Erythroblast (primary cell): ENCODE measurements at places on chromosomes 6 and 20.

- DNase-seq = no peak
Measured at GRCh38 chr6:35089216-35089934, 51.8 kb downstream of the TCP11 start.

DNA sequence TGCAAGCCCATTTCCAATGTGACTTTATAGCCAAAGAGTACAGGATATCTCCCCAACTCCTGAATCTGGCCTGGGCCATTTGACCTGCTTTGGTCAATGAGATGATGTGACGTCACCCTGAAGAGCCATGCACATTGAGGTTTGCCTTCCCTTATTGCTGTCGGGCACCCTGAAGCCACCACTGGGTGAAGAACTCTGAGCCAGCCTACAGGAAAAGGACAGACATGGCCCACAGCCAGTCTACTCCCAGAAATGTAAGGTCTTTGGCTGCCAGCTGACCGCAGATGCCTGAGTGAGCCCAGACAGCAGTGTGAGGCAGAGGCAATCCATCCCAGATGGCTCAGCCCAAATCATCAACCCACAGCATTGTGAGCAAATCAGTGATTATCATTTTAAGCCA, 3.7 kb upstream of the SYNDIG1 start:
- DNase-seq = no peak

- DNase-seq = peak; percentile 33
Measured at GRCh38 chr20:48761874-48762273, 65.9 kb downstream of the PREX1 start.

DNA sequence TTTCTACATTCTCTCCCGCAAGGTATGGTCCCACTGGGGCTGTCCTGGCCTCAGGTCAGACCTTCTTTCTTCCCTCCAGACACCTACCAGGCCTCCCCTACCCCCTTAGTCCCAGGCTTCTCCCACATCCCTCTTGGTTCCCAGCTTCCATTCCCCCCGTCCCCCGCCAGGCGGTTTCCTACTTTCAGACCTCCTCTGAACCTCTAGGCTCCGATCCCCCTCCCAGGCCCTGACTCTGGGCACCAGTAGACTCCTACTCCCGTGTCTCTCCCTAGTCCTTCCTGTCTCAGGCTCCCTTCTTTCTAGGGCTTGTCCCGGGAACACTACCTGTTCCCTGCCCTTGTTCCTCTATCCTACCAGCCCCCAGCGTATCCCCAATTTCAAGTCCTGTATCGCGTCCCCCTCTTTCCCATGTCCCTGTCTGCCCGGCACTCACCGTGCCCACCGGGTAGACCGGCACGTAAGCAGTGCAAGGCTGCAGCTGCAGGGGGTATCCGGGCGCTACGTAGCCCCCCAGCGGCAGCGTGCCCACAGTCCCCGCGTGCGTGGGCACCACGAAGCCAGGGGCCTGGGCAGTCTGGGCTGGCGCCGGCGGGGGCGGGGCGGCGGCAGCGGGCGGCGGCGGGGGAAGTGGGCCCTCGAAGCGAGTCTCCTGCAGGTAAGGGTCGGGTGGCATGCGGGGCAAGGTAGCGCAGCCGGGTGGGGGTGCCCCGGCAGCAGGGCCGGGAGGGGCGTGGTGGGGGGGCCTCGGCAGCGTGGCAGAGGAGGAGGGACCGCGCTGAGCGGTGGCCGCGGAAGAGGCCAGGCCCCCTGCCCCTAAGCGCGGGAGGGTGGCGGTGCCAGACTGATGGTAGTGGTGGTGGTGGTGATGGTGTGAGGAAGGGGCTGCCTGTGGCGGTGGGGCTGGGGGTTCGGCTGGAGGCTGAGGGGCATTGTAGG, 1.5 kb downstream of the PRRT1 start:
- DNase-seq = no peak

GRCh38 chr20:21050710-21051109, 55.4 kb downstream of the LINC00237 start:
- no peak for DNase-seq

DNA sequence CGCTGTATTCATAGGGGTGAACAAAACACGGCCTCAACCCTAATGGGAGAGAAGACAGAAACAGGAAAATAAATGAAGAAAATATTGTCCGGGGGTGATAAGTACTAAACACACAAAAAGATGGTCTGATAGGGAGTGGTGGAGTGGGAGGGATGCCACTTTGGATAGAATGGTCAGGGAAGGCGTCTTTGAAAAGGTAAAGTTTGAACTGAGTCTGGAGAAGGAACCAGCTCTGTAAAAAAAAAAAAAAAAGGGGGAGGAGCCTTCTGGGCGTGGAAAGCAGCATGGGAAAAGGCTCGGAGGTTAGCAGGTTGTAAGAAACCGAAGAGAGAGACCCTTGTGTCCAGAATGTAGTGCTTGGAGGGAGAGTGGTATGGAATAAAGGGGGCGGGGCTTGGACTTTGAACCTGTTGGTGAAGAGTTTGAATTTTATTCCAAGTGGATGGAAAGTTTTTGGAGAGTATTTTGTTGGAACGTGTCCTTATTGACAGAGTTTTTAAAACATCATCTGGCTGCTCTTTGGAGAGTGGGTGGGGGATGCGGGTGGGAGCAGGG, 1.8 kb downstream of the CHMP4B start:
- DNase-seq = peak; percentile 57

GRCh38 chr20:43603124-43603523, 12.4 kb downstream of the IFT52 start:
- no peak for DNase-seq

DNA sequence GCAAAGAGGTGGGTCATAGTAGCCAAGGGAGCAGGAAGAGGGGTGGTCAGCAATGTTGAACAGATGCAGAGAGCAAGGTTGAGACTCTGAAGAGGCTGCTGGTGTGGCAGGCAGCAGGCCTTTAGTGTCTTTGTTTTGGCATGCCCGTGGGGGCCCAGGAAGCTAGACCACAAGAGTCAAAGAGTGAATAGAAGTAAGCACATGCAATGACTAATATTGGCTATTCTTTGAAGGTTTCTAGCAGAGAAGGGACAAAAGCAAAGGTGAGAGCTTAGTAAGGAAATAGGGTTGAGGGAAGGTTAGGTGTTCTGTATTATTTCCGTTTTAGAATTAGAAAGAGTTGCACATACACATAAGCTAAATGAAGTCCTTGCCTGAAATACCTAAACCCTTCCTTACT, 18.8 kb downstream of the TDRD6 start:
- DNase-seq = no peak

- DNase-seq = no peak
Measured at GRCh38 chr6:119184008-119184648, 105.7 kb upstream of the FAM184A start.

- DNase-seq = no peak
Measured at GRCh38 chr20:59748619-59749191, 144.4 kb downstream of the PHACTR3 start.

DNA sequence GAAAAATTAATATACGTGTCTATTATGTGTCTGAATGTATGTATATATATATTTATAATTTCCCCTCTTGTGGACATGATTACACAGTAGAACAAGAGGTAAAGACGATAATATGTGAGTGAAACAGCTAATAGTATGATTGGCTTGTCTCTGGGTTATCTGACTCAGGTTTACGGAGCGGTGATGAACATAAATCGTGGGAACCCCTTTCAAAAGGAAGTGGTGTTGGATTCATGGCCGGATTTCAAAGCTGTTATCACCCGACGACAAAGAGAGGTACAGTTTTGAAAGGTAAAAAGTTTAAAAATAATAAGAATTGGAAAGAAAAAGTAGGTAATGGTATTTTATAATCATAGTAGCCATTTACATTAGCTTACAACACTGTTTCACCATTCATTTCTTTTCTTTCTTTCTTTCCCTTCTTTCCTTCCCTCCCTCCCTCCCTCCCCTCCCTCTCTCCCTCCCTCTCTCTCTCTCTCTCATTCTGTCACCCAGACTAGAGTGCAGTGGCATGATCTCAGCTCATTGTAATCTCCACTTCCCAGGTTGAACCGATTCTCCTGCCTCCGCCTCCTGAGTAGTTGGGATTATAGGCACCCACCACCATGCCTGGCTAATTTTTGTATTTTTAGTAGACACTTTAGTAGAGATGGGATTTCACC, 15.9 kb downstream of the GLYATL3 start:
- no peak for DNase-seq

GRCh38 chr20:13173201-13173600, 47.9 kb upstream of the ISM1 start:
- no peak for DNase-seq

- no peak for DNase-seq
Measured at GRCh38 chr20:53941680-53942471, 128.5 kb downstream of the BCAS1 start.

GRCh38 chr20:62493886-62494285, 18.1 kb upstream of the GATA5 start:
- DNase-seq = no peak

GRCh38 chr6:88599571-88599970, 363.8 kb downstream of the RNGTT start:
- no peak for DNase-seq

- DNase-seq = peak; percentile 61
Measured at GRCh38 chr6:143804835-143805239, 38.3 kb upstream of the LTV1 start.

DNA sequence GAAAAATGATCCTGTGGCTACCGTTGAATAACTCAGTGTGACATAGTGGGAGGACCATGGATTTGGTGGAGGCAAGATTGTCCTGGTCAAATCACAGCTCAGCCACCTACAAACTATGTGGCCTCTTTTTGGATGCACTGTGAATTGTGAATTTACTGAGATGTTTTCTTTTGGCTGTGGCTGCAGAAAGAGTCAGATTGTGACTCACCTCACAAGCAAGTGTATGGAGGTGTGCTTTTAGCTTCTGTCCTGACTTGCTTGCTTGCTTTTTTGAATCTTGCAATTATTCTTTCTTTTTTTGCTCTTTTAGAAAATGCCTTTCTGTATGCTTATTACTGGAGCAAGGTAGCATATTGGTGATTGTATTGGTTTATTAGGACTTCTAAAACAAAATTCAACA, 122.9 kb upstream of the FOXO3 start:
- no peak for DNase-seq

DNA sequence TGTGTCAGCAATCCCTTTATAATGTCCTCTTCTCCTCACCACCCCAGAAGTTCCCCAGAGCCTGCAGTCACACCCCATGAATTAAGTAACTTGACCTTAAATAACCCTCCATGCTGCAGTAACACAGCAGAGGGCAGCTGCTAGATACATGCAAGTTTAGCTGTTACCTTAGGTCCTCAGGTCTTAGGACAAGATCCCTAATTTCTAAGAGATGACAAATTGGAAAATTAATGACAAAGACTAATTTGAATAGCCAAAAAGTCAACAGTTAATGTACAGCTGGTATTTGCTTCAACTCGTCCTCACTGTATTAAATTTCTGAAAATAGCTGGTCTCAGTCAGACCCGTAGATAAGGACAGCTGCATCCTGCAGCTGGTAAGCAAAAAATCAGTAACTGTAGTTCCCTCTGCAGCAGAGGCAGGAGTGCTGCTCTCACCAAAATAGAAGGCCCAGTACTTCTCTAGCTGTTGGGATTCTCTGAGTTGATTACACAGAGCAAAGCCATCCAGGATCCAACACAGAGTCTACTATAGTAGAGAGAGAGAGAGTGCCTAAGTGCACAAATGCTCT, 62.4 kb downstream of the TNFRSF21 start:
- peak; percentile 71 for DNase-seq

DNA sequence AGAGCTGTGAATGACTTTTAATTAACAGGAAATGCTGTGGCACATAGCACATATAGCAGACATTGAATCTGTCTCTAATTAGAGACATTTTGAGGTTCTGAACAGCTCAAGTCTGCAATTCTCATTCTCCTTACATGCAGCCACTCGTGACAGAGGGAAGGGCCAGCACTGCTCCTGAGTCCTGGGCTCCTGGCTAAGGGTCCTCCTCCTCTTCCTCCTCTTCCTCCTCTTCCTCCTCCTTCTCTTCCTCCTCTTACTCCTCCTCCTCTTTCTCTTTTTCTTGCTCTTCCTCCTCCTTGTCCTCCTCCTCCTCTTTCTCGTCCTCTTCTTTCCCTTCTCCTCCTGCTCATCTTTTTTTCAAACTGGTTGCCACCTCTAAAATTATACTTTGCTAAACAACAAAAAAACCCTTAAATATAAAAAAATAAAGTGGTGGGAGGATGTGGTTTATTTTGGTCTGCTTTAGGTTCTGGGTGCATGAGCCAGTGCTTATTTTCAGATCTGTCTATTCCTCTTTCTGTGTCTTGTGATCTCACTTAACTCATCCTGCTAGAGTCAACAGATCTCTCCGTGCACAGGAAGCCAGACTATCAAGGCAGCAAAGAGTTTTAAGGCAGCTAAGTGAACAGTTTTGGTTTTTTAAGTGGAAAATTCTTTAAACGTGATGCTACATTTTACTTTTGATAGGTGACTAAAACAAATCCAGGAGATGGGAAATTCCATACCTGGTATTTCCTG, 159.3 kb downstream of the CD83 start:
- DNase-seq = no peak

DNA sequence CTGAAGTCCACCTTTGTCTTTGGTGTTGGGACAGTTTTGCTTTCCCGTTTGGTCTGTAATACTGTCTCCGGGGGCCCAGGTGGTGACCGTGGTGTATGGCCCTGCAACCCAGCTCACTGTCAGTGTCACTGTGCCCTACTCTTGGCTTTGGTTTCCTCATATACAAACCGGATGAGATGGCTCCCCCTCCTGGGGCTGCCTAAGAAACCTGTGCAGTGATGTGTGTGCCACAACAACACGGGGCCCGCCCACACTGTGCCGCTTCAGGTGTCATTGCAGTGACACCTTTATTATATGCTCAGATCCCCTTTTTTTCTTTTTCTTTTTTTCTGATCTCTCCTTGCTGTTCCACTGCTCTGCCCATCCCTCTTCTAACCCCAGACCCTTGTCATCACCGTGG, 73.9 kb downstream of the RAMACL start:
- DNase-seq = no peak

- DNase-seq = no peak
Measured at GRCh38 chr20:39155971-39156370, 193.8 kb downstream of the DHX35 start.

- DNase-seq = no peak
Measured at GRCh38 chr6:168967281-168967925, 286.2 kb downstream of the THBS2 start.

DNA sequence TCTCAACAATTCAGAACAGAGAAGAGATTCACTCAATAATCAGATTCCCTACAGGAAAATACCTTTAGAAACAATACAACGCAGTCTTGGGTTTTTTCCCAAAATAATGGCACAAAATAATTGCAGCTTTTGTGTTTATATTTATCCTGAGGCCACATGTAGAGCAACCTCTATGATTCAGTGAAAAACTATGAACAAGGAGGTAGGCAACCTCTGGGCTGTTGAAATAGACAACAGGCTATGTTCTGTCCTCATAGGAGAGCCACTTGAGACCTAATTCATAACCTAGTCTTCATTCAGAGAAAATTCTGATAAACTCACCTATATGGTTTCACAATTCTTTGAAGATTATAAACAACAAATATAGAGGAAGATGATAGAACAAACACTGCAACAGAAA, 118.3 kb downstream of the KHDC1L start:
- no peak for DNase-seq
